ENCODE measurements at places on chromosomes 1 and 21. TPM values are rescaled to one million over a fixed set of nuclear protein-coding genes. Genes with fewer than 3 reads are reported as not detected.

DNA sequence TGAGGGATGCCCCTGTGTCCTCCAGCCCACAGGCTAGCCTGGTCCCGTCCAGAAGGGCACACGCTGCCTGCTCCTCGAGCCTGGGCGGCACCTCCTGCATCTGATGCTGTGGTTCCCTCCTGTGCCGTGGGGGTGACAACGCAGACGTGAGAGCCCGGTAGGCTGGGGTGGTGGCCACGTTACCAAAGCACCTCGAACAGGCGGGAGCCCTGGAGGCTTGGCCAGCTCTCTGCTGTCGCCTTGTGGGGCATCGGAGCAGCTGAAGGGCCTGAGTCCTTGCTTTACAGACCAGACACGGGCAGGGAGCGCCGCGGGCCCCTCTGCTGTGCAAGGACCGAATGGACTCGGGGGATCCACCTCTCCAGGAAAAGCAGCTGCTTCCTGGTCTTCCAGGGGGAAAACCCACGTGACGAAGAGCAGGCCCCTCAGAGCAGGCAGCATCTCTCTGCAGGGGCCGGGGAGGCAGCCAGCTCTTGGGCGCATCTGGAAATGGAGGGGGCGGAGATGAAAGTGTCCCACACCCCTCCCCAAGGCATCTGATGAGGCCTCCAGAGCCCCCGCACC is 133.3 kb downstream of the NPHP4 start:
- H3K36me3 ChIP-seq: no peaks in the 10 kb centered on the region
- H3K27me3 ChIP-seq: no peaks in the 10 kb centered on the region
- no peak overlapping the region for H3K4me3 ChIP-seq
- H3K4me1 ChIP-seq: no peaks in the 10 kb centered on the region

GRCh38 chr1:193335806-193336428 is 149.5 kb upstream of the B3GALT2 start:
- no peak for DNase-seq
- no peaks in the 10 kb centered on the region for H3K4me1 ChIP-seq
- H3K27me3 ChIP-seq: no peaks in the 10 kb centered on the region
- H3K4me3 ChIP-seq: no peak overlapping the region

DTL gene
- polyA plus RNA-seq: 72.9 TPM

GRCh38 chr1:15835205-15835740 is 12.2 kb upstream of the SPEN start:
- H3K4me1 ChIP-seq: peaks cover 31% of the 10 kb centered on the region
- H3K27me3 ChIP-seq: no peaks in the 10 kb centered on the region
- peak overlapping the region; percentile 87 for H3K4me3 ChIP-seq
- DNase-seq: no peak
- H3K27ac ChIP-seq: peak overlapping the region; percentile 100

DNA sequence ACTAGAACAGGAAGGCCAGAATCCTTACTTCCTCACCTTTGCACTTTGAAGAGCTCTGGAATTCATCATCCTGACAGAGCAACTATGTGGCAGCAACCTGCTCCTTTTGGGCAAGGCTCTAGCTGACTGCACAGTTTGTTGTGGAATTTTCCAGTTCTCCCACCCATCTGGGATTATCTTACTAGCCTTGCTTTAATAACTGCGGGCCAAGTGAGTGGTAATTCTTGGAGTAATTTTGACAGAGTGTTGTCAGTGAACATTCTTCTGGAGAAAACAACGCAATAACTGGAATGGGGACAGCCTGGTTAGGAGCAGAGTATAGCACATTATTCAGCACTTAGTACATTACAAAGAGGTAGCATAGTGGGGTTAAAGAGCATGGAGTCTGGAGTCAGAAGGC is 75.3 kb downstream of the NTMT2 start:
- DNase-seq: no peak
- H3K4me3 ChIP-seq: no peak overlapping the region
- no peaks in the 10 kb centered on the region for H3K4me1 ChIP-seq
- no peak overlapping the region for H3K27ac ChIP-seq
- H3K36me3 ChIP-seq: no peaks in the 10 kb centered on the region

RAB3B gene
- polyA plus RNA-seq: 0.09 TPM

DNA sequence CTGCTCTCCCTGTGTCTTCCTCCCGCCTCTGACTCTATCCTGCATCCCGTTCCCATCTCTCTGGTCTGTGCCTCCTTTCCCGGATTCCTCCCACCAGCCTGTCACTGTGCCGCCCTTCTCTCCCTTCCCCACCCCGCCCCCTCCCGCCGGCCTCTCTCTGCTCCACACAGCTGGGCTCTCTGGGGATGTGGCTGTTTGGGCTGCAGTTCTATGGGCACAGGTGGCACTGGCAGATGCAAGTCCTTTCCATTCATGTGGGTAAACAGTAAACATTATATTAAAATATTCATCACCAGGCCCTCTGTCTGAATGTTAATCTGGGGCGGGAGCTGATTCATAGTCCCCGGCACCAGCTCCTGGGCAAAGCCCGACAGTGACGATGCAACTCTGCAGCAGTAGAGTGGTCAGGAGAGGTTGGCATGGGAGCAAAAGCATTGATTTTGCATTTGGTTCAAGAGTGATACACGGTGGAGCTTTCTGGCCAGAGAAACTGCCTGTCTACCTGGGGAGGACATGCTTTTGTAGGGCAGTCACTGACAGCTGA is 249.3 kb downstream of the TNR start:
- H3K4me3 ChIP-seq: no peak overlapping the region
- no peaks in the 10 kb centered on the region for H3K27me3 ChIP-seq
- no peak overlapping the region for H3K27ac ChIP-seq
- H3K4me1 ChIP-seq: no peaks in the 10 kb centered on the region
- no peak for DNase-seq

NMNAT1 gene
- 15.9 TPM for polyA plus RNA-seq

DNA sequence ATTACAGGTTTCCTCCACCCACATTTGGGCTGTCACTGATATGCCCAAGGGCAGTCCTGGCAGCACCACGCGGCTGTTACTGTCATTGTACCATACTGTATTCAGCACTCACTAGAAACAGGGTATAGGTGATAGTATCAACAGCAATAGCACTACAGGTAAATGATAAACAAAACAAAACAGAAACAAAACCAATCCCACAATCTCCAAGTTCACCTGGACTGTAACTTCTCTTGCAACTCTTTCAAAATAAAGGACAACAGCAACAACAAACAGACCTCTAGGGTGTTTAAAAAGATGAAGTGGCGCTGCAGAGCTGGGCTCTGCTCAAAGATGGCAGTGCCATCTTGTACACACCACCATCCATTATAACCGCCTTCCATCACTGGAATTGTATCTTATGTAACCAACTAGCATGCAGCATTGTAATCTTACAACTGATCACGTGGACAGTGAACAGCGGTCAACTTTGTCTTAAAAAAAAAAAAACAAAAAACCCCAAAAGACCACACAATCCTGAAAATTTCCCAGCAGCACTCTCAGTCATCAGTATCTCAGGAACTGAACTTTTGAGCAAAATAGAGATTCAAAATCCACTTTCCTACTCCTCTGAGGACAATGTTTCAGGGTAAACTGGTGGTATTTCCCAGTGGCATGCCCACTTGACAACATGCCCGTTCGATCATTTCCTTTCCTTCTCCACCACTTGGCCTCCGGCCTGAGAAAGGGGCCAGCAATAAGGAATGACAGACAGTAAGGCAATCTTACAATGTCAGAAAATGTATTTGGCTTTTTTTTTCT is 3.8 kb downstream of the IRF2BP2 start:
- H3K4me3 ChIP-seq: peak overlapping the region; percentile 91
- peak overlapping the region; percentile 97 for H3K27ac ChIP-seq
- no peak for DNase-seq
- peaks cover 5% of the 10 kb centered on the region for H3K36me3 ChIP-seq
- peaks cover 6% of the 10 kb centered on the region for H3K4me1 ChIP-seq

All from GM12878 (cell line).